ENCODE measurements at places on chromosomes 4 and X. TPM values are rescaled to one million over a fixed set of nuclear protein-coding genes. Genes with fewer than 3 reads are reported as not detected.

SYTL5 gene
- polyA plus RNA-seq = 0.65 TPM

SPATA4 gene
- polyA plus RNA-seq = 0.82 TPM

ARL13A gene
- not detected for polyA plus RNA-seq

DNA sequence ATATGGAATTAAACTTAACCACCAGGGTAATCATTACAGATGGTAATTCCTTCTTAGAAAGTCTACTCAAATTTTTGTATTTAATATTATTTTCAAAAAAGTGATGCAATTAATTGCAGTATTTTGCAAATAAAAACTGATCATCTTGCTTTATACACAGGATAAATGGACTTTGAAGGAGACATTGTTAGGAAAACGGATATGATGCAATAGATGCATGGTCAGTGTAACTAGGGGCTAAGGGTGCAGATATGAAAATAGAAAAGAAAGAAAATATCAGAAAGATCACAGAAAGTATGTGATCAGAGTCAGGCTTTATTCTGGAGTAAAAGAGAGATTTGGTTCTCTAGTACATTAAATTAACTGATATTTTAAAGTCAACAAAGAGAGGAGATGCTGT is 401.7 kb downstream of the TLL1 start:
- DNase-seq = no peak

DNA sequence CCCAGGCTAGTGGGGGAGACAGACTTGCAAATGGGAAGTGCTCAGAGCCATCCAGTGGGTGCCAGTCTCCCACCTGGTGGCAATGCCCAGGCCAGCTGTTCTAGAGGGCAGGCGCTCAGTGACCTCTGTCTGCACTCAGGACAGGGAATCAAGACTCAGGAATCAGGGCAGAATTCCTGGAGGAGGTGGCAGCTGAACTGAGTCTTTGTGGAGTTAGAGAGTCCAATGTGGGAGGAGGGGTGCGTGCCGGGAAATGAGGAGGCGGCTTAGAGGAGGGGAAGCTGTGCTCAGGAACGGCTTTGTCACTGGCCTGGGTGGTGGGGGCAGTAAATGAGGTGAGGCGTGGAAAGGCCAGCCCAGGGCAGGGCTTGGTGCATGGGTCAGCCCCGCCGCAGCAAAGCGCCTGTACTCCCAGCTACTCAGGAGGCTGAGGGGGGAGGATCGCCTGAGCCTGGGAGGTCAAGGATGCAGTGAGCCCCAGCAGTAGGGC is 31.3 kb upstream of the SORCS2 start:
- DNase-seq = no peak

- DNase-seq = peak; percentile 51
Measured at GRCh38 chr4:11765849-11766453, 337.3 kb upstream of the HS3ST1 start.

DNA sequence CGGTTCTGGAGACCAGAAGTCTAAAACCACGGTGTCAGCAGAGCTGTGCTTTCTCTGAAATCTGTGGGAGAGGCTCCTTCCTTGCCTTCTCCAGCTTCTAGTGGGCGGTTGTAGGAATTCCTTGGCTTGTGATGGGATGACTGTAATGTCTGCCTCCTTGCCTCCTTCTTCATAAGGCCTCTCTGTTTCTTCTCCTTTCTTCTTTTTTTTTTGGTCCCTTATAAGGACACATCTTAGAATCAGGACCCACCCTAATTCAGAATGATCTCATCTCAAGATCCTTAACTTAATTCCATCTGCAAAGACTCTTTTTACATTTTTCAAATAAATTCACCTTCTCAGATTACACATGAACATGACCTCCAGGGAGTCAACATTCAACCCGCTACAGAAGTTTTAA is 186.9 kb downstream of the STK32B start:
- DNase-seq = no peak

DNA sequence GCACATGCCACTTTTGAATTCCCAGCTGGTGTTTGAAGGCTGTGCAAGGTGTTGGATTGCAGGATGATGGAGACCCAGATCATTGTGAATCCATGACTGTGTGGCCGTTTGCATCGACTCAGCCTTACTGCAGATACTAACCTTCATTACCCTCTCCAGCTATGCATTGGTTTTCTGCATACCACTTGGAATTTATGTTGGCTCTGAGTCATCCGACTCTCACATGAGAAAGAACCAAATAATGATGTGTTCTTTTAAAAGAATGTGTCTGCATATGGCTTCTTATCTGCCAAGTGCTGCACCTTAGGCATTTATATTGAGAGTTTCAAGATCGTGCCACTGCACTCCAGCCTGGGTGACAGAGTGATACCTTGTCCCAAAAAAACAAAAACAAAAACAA is 106.7 kb upstream of the PRKX start:
- no peak for DNase-seq

- DNase-seq = no peak
Measured at GRCh38 chr4:70739496-70740337, 18.0 kb downstream of the RUFY3 start.

DNA sequence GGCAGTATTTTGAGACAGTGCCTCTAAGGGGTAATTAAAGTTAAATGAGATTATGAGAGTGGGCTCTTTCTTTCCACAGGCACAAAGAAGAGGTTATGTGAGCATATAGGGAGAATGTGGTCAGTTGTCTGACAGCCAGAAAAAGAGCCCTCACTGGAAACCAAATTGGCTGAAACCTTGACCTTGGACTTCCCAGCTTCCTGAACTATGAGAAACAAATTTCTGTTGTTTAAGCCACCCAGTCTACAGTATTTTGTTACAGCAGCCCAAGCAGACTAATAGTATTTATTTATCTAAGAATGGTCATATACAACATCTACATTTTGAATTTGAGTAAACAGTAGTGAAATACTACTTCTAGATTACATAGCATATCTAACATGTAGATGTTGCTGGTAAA is 473.8 kb downstream of the IL15 start:
- no peak for DNase-seq

GRCh38 chr4:53012738-53013137 is 150.6 kb downstream of the RASL11B start:
- DNase-seq = peak; percentile 83

DDX60 gene
- polyA plus RNA-seq = 6.4 TPM

DNA sequence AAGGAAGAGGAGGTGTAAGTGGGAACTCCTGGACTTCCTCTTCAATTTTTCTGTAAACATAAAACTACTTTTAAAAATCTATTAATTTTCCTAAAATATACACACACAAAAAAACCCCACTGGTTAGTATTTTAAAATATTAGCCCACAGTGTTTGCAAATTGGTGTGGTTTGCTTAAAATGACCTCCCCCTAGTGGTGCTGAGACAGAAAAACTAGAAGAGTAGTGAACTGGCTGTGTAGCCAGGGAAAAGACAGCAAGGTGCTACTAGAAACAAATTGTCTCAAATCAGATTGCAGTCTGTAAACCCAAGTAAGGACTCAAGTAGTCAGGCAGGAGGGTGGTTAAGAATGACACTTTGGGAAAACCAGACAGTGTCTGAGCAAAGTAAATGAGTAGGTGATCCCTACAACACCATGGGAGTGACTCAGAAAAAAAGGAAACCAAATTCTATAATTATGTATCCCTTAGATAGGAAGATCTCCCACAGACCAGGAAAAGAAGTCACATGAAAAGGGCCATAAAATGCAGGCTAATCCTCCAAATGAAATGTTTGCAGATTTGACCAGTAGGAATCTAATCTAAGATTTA is 26.0 kb downstream of the AMTN start:
- DNase-seq = peak; percentile 29

Measured in kidney (tissue), 22 donors.